ENCODE measurements at places on chromosomes 11 and 22.

GRCh38 chr11:13487661-13488030 lies 8.2 kb downstream of the PTH start:
- DNase-seq = peak; percentile 18

- DNase-seq = no peak
Measured at GRCh38 chr11:5071799-5072198, 2.4 kb downstream of the OR52E1 start.

DNA sequence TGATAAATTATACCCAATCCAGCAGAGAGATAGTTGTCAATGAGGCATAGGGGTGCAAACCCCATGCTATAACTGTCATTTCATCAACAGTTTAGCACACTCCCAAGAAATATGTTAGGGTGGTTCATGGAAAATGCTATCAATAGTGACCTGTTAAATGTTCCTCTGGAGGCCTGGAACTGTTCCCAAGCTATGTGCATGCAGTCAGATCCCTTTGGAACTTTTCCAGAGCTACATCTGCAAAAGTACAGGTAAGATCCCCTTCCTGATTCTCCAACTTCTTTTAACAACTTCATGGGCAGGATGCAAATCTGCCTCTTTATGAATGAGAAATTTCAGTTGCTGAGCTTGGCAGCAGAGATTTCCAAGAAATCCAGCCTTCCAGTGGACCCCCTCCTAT lies 27.2 kb downstream of the ABTB2 start:
- no peak for DNase-seq

DNA sequence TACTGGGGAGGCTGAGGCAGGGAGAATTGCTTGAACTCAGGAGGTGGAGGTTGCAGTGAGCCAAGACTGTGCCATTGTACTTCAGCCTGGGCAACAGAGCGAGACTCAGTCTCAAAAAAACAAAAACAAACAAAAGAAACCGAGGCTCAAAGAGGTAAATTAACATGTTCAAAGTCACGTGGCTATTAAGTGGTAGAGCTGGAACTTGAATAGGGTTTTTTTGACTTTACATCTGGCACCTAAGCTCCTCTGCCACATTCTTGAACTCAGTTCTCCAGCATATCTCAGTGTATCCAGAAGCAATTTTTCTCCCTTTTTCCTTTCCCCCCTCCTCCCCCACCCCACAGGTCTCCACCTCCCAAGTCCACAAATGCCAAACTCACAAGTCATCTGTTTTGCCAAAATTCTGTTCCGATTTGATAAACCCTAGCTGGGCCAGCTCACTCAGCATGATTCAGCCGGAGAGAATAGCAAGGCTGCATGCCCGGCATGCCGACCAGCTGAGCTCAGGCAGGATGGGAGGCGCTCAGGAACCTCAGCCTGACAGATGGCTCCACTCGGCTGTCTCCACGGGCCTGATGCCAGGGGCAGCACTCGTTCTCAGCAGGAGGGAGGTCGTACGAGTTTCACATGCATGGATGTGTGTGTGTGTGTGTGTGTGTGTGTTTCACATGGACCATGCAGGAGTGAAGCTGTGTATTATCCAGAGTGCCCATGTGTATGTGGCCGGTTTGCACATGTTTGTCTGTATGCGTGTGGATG lies 63.2 kb upstream of the RRAS2 start:
- DNase-seq = no peak

DNA sequence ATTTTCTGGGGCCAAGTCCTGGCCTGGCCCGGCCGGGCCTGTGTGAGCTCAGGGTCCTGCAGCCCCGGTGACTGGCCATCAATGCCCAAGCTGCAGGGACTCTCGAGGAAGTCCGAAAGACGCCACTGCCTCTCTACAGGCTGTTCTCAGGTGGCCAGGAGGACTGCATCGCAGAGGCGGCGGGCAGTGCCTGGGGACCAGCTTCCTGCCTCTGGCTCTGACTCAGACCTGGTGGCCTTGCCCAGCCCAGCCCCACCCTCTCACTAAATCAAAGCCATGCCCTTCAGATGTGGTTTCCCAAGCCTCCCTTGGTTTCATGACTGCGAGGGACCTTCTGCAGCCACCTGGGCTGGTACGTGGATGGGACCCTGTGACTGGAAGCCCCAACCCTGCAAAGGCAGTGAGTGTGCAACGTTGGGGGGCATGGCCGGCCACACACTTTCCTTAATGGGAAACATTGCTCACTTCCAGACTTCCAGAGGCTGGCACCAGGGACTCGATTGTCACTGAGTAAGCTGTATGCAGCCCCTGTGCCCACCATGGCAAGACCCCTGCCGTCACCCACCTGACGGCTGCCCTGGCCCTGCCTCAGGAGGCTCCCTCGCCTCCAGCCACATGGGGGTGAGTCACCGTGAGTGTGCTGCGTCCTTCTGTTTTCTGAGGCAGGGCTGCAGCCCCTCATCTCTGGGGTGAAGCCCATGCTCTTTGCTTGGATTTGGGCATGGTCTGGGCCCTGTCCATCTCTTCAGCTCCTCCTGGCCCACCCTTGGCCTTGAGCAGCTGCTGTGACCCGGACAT lies 6.0 kb upstream of the FGF3 start:
- no peak for DNase-seq

- DNase-seq = no peak
Measured at GRCh38 chr11:85823816-85824215, 12.9 kb upstream of the SYTL2 start.

GRCh38 chr11:134951305-134951700 lies 539.3 kb upstream of the B3GAT1 start:
- no peak for DNase-seq

DNA sequence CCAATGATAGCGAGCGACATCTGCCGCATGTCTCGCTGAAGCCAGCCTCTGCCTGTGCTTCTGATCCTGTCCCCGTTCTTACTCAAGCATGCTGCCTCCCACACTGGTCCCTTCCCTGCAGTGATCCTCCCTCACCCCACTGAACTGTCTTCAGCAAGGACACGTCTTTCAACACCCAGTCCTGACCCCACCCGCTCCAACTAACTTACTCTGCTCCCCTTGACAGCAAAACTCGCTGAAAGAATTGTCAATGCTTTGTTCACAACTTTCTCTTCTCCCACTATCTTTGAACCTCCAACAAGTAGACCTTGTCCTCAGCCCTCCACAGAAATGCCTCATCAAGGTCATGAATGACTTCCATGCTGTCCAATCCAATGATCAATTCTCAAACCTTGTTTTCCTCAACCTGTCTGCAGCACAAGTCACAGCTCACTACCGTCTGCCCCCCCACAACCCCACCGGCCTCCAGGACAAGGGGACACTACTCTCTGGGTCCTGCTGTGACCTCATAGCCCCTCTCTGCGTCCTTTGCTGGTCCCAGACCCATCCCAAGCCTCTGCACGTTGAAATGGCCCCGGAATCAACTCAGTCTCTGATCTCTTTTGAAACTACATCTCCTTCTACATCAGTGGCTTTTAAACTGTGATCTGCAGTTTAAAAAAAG lies 108.0 kb downstream of the MICAL3 start:
- peak; percentile 11 for DNase-seq

DNA sequence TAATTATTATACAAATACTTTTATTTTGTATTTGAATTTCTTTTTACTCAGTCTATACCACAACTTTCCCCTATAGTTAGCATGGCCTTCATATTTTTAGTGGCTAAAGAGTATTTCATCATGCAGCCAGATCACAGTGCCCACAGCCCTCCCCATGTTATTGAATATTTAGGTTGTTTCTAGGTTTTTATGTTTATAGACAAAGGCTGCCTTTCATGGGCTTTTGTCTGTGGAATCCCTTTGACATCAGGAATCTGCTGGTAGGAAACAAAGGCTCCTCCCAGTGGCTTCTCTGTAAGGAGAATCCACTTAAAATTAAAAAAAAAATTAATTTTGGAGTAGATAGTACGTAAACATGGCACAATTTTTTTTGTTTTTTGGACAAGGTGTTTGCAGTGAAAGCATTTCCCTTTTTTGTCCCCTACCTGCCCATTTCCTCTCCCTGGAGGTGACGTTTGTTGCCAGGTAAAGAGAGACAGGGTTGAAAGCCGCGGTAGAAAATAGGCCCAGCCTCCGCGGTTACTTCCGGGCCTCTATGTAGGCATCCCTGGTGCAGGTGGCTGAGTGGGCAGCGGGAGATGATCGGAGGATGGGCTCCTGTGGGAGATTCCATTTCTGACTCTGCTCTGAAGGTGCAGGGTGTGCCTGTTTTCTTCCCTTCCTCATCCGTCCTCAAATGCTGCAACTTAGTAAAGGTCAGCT lies 82.2 kb upstream of the OR4B1 start:
- DNase-seq = no peak

DNA sequence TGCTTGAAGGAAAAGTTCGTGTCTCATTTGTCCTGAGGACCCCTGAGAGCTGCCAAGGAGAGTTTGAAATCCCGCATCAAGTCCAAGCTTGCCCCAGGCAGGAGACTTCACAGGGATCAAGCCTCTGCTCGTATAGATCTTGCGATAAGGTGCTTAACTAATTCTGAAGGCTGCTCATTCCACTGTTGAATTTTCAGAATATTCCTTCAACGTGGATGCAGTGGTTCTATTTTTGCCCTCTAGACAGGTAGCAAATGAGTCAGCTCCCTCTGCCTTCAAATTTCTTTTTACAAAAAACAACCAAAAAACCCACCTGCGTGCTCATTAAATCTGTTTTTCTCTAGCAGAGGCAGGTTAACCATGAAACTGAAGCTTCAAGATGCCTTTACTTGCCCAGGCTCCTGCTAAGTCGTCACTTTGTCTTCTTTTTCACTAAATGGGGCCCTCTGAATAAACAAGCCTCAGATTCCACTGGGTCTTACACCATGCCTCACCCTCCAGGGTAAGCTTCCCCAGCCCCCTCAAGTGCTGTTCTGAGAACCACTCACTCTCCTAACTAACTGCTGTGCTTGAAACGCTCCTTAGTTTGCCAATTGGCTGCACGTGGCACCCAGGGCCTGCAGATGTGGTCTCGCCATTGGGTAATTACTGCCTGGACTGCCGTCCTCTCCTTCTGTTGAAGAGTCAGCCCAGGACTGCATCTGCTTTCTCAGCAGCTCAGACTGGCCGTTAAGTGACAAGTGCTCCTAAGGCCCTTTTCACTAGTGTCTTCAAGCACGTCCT lies 105.0 kb downstream of the TRPC6 start:
- DNase-seq = no peak

DNA sequence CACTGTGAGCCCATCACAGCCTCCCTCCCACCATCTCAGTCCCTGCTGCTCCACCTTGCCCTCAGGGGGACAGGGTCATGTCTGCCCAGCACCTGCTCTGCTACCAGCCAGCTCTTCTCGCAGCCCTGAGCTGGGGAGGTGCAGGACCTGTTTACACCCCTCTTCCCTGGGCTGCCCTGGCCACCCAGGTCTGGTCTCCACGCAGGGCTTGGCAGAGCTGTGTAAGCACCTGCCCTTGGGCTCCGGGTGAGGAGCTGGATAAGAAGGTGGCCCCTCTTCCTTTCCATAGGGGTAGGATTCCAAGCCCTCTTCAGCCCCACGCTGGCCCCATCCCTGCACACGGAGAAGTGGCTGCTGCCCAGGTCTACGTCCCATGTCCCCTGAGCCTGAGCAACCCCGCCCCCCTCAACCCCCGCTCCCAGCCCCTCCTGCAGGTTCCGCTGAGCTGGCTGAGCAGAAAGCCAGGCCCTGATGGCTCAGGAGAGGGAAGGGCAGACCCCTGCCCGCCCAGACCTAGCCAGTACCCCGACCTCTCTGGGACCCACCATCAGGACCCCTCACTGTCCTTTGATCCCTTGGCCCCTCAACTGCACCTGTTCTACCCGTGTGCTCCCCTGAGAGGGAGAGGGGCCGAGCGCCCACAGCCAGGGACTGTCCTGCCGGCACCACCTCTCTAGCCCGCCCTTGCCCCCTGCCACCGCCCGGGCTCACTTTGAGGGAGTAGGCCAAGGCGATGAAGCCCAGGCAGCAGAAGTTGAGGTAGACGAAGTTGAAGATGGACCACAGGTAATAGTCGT lies 3.2 kb downstream of the IFITM10 start:
- no peak for DNase-seq

DNA sequence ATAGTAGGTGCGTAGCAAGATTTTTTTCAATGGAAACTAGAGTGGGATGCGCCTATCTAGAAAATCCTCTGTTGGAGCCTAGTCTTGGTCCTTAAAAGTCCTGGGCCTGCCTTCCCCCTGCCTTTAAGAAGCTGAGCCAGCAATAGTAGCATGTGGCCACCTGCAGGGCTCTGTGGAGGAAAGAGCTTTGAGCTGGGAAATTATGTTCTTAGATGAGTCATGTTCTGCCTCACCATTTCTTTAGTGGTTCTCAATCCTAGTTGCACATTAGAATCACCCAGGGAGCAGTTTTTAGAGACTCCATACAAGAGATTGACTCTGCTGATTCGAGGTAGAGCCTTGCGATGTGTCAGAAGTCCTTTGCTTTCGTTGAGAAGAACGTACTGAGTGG lies 133.5 kb downstream of the COMMD9 start:
- DNase-seq = no peak
